Large intestine (tissue), 12 donors: ENCODE measurements at places on chromosomes 11 and 22. TPM values are rescaled to one million over a fixed set of nuclear protein-coding genes. Genes with fewer than 3 reads are reported as not detected.

DNA sequence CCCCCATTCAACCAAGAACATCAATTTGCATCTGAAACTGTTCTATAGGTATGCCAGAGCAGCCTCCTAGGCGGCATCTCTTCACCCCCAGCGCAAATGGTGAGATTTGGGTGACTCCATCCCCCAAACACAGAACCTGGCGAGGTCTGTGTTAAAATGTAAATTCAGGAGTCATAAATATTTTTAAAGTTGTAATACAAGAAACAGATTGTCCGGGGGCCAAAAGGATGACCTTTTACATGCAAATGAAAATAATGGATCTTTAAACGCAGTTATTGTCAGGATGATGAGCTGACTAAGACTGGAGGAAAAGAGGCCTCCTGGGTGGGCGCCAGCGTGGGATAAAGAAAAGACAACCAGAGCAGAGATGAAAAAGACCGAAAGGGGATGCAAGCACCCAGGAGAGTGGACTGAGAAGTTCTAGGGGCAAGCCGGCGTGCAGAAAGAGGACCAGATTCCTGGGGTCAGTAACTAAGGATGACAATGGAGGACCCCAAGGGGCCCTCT, 16.0 kb upstream of the ADA2 start:
- no peak for DNase-seq
- H3K27me3 ChIP-seq = no peaks in the 10 kb centered on the region
- H3K4me1 ChIP-seq = no peaks in the 10 kb centered on the region
- H3K27ac ChIP-seq = no peak overlapping the region
- H3K4me3 ChIP-seq = no peak overlapping the region

DNA sequence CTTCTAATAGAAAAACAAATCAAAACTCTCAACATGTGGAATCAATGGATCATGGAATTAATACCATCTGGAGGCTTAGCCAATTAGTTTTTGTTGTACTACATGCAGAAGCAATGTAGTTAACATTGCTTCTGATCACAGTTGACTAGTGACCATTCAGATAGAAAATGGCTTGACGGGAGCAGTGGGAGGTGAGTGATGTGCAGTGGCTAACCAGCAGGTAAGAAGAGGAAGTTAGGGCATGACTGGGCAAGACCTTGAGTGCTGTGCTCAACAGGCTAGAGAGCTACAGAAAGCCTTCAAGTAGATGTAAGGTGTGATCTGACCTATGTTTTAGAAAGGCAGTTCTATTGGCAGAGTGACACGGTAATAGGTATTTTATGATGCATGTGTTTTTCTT, 60.7 kb upstream of the ALKBH3 start:
- no peak for DNase-seq
- H3K4me1 ChIP-seq = no peaks in the 10 kb centered on the region
- H3K27me3 ChIP-seq = no peaks in the 10 kb centered on the region
- H3K36me3 ChIP-seq = peaks cover 23% of the 10 kb centered on the region
- no peak overlapping the region for H3K4me3 ChIP-seq

- DNase-seq = peak; percentile 70
- peak overlapping the region; percentile 34 for H3K4me3 ChIP-seq
- no peaks in the 10 kb centered on the region for H3K27me3 ChIP-seq
- H3K36me3 ChIP-seq = peaks cover 24% of the 10 kb centered on the region
- H3K27ac ChIP-seq = peak overlapping the region; percentile 82
Observed at GRCh38 chr11:74462009-74462408, 5.3 kb downstream of the KCNE3 start.

Gene C22orf15
- 0.43 TPM for polyA plus RNA-seq

GRCh38 chr11:67429038-67429668, 859 bp downstream of the RPS6KB2 start:
- peaks cover 36% of the 10 kb centered on the region for H3K36me3 ChIP-seq
- H3K4me1 ChIP-seq = peaks cover 12% of the 10 kb centered on the region
- no peak overlapping the region for H3K27ac ChIP-seq
- no peaks in the 10 kb centered on the region for H3K27me3 ChIP-seq
- no peak for DNase-seq

Gene DGCR6
- polyA plus RNA-seq = 5.9 TPM

GRCh38 chr22:32202539-32203180, 2.2 kb downstream of the RFPL2 start:
- peaks cover 16% of the 10 kb centered on the region for H3K27me3 ChIP-seq
- no peaks in the 10 kb centered on the region for H3K36me3 ChIP-seq
- H3K27ac ChIP-seq = no peak overlapping the region
- H3K4me3 ChIP-seq = peak overlapping the region; percentile 23
- peak; percentile 81 for DNase-seq
- H3K4me1 ChIP-seq = peaks cover 6% of the 10 kb centered on the region

GRCh38 chr11:84249344-84250135, 963.4 kb upstream of the CCDC90B start:
- H3K36me3 ChIP-seq = no peaks in the 10 kb centered on the region
- no peak overlapping the region for H3K4me3 ChIP-seq
- H3K4me1 ChIP-seq = no peaks in the 10 kb centered on the region
- no peak overlapping the region for H3K27ac ChIP-seq
- H3K27me3 ChIP-seq = no peaks in the 10 kb centered on the region
